ENCODE measurements at places on chromosomes 13 and 19.

- no peak for DNase-seq
These were observed 38.1 kb downstream of the ZNF493 start for GRCh38 chr19:21434967-21435544.

DNA sequence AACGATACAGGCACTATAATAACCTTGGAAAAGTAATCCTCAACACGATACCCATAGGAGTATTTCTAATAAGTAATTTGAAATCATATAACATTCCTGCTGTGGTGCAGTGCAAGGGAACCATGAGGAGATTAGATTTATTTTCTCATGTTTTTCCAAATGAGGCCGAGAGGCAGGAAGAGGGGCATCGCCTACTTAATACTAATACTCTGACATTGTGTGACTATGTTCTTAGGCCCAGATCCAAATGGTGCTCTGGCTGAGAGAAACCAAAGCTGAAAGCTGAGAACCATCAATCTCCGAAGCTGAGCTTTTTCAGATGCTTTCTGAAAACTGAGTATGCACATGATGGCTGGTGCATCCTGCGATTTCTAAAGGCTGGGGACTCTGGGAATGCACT, 248.0 kb upstream of the MAB21L1 start:
- no peak for DNase-seq

DNA sequence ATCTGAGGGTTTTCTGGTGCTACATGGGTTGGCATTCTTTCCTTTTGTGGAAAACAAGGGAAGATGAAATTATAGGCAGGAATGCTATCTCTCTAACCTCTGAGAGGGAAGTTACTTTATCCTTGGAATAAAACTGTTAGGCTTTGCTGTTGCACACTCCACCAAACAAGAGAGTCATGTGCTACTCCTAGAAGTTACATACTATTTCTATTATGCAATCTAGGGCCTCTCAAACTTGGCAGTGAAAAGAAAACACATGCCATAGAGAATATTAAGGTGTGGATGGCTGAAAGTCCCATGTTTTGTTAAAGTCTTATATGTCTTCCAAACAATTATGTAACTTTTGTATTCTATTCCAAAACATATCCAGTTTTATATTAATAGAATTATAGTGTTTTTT, 367.9 kb downstream of the SLC7A1 start:
- DNase-seq, result no peak

GRCh38 chr19:51600940-51601580, 29.1 kb downstream of the SIGLEC5 start:
- DNase-seq, result no peak

- DNase-seq, result no peak
These were observed 150.6 kb downstream of the LHFPL6 start for GRCh38 chr13:39452417-39452816.

DNA sequence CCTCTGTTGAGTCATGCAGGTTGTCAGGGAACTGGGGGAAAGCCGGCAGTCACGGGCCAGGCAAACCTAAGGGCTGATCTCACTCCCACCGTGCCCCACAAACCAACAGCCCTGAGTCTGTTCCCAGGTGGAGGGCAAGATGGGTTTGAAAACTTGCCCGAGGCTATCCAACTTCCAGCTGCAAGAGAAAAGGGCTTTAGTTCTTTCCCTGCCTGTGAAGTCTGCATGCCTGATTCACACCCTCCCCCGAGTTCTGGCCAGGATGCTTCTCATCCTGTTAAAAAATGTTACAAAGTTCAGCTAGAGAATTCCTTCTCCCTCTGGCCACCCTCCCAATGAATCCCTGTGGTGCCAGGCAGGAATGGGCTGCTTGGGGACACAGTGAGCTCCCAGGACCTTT, 33.1 kb downstream of the MYO16 start:
- DNase-seq, result no peak

GRCh38 chr19:2529473-2529918, 53.6 kb downstream of the GADD45B start:
- DNase-seq, result no peak

DNA sequence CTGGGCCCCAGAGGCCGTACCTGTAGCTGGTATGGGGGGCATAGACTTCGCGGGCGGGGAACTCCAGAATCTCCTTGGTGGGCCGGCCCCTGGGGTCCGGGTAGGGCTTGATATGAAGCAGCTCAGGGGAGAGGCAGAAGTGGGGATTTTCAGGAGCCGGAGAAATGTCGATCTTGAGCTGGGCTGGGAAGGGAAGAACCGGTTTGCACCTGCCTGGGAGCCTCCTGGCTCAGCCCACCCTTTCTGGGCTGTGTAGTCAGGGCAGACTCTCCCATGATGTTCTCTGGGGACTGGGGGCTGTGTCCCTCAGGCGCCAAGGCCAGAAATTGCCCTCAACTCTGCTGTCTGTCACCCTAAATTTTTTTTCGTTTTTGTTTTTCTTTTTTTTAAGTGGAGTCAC, 2.6 kb downstream of the ANGPTL8 start:
- no peak for DNase-seq

DNA sequence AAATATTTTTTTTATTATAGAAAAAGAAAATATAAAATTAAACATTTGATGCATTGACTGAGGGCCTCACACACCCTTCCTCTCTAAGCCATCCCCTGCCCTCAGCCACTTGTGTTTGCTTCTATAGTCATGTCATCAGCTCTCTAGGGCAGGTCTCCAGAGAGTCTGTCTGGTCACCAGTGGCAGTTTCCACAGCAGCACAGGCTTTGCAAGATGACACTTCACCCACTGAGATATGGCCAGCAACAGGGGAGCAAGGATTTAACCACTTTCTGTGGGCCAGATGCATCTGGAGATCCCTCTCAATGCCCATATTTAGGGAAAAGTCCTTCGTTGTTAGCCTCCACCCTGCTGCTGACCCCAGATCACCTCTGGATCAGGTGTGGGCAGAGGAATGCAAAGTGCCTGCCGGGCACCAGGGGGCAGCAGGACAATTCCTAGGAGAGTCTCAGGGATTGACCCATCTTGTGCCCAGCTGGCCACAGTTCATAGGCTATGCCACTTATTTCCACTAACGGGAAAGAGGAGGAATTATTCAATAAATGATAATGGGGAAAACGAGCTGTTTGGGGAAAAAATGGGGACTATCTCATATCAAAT, 4.8 kb downstream of the ABCC4 start:
- DNase-seq, result no peak

GRCh38 chr19:53196777-53197396, 3.7 kb upstream of the ZNF665 start:
- DNase-seq, result peak; percentile 98

DNA sequence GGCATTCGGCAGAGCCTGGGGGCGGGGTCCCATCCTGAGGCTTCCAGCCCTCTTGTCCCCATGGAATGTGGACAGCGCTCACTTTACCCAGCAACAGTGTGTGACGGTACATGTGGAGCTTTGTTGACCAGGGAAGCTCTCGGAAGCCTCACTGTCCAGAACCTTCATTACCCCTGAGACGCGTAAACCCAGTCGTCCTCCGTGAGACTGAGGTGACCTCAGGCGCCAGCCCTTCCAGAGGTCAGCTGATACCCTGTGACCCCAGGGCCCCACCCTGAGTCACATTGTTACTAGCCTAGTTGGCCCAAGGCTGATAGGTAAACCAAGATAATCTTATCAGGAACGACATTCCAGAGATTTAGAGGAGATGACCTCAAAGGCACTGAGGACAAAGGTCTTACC, 10.2 kb upstream of the TMEM160 start:
- DNase-seq, result no peak

DNA sequence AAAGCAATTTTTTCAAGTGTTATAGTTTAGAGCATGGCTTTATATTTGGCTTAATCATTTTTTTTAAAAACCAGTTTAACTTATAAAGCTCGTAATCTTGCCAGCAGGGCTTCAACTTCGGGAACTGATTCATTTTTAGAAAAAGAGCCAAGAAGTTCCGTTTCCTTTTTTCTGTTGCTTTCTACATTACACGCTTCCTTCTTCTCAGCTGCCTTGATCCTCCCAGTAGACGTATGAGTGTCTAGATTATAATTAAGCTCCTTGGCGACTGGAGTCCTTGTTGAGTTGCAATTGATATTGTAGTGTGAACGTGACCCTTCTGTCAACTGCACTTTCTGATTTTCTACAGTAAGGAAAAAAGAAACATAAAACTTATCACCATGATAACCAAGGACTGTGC, 497.2 kb downstream of the DIAPH3 start:
- DNase-seq, result no peak

GRCh38 chr13:98508280-98508679, 68.6 kb downstream of the STK24 start:
- DNase-seq, result no peak

DNA sequence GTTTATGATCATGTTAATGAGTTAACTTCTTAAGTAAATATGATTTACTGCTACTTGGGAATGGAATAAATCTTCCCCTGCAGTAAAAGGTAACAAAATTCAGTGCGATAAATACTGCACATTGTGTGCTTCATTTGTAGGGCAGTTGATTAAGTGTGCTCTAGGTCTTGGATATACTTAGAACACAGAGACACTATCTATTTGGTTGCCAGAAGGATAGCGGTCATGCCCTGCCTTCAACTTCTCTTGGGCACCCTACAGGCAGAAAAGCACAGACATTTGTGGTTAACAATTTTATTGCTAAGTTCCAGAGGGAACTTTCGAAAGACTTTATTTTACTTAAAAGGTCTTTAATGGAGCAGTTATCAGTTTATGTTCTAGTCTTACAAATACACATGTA, 605.8 kb downstream of the PCDH9 start:
- DNase-seq, result no peak

- no peak for DNase-seq
These were observed 5.2 kb downstream of the TRIM28 start for GRCh38 chr19:58548859-58549663.

GRCh38 chr13:110583178-110583865, 21.8 kb upstream of the RAB20 start:
- DNase-seq, result no peak

DNA sequence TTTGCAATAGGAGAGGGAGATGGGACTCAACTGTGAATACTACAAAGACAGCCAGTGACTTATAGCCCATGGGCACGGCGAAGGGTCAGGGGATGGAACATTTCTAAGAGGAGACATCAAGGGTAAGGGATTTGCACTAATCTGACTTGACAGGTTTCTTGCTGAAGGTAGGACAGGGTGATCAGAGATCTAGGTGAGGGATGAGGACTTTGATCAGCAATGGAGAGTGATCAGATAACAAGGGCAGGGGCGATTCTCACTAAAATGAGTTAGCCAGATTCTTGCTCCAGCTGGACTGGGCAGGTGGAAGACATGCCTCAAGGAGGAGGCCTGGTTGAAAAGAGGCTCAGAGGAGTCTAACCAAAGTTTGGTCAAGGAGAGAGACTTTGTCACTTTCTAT, 209.2 kb downstream of the SLC7A1 start:
- DNase-seq, result no peak

DNA sequence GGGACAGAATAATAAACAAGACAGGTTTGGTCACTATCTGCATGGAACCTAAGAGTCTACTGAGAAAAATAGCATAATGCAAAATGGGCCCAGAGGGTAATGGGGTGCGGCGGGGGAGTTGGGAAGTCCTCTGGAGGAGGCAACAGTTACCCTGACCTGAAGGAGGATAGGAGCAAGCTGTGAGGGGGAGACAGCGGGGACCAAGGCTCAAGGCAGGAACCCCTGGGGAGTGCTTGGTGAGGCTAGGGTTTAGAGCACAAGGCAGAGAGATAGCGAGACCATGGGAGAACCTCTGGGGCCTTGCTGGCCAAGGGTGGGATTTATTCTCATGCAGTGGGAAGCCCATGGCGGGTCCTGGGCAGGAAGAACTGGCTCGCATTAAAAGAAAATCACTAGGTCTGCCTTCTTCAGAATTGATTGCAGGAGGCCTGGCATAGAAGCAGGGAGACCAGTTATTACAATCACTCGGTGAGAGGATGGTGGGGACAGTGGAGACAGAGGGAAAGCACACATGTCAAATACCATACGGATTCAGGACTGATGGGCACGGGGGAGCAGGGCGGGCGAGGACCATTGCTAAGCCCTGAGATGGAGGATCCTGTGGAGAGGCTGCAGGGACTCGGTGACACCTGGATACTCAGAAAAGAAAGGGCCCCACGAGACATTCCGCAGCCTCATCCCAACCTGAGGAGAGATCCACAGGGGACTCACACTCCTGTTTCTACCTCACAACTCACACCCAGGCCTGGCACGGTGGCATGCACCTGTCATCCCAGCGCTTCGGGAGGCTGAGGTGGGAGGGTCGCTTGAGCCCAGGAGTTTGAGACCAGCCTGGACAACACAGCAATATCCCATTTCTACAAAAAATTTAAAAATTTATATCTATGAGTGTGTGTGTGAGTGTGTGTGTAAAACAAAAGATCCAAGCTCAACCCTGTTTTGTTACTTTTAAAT, 110.4 kb downstream of the URI1 start:
- no peak for DNase-seq

- no peak for DNase-seq
These were observed at the start of gene GNG14 for GRCh38 chr19:12687496-12688196. TSS of gene GNG14 (plus strand) at chr19:12687998. CDS start at chr19:12688049, 51 bp downstream.

DNA sequence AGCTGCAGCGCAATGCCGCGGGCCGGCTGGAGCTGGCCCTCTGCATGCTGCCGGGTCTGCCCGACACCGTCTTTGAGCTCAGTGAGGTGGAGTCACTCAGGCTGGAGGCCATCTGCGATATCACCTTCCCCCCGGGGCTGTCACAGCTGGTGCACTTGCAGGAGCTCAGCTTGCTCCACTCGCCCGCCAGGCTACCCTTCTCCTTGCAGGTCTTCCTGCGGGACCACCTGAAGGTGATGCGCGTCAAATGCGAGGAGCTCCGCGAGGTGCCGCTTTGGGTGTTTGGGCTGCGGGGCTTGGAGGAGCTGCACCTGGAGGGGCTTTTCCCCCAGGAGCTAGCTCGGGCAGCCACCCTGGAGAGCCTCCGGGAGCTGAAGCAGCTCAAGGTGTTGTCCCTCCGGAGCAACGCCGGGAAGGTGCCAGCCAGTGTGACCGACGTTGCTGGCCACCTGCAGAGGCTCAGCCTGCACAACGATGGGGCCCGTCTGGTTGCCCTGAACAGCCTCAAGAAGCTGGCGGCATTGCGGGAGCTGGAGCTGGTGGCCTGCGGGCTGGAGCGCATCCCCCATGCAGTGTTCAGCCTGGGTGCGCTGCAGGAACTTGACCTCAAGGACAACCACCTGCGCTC, 3.8 kb upstream of the MAP2K7 start:
- DNase-seq, result no peak

DNA sequence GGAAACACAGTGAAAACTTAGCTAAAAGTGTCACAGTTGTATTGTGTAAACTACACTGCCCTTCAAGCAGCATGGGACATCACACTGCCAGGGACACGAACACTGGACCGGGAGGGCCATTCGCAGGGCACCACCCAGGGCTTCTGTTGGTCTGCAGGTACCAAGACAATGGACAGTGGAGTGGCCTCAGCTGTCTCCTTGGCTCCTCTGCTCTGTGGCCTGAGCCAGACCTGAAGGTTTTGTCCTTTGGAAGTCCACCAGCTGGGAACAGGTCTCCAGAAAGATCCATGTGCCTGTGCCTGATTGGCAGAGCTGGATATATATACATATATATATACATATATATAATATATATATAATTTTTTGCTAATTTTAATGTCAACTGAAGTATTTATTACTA, 149.8 kb downstream of the ZNF536 start:
- DNase-seq, result no peak

DNA sequence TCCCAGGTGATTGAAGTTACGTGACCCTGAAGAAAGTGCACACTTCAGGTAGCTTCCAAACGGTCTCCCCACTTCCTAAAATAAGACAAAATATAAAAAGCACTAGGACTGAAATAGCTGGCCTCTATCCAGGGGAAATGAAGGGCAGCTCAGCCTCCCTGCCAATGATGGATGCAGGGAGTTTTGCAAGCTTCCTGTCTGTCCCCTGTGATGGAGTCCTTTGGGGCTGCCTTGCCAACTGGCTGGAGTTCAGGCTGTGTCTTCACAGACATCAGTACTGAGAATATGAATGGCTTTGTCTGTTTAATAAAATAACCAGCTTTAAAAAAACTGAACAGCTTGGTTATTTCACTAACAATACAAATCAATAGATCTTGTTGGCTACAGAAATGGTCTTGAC, 101.4 kb upstream of the GPR12 start:
- no peak for DNase-seq

Data from activated CD4-positive, CD25-positive, alpha-beta regulatory T cell treated with anti-CD3 and anti-CD28 coated beads, Interleukin-2, amount 50 U/mL, for 72 hours (primary cell).